ENCODE measurements at places on chromosomes 6 and 20.

DNA sequence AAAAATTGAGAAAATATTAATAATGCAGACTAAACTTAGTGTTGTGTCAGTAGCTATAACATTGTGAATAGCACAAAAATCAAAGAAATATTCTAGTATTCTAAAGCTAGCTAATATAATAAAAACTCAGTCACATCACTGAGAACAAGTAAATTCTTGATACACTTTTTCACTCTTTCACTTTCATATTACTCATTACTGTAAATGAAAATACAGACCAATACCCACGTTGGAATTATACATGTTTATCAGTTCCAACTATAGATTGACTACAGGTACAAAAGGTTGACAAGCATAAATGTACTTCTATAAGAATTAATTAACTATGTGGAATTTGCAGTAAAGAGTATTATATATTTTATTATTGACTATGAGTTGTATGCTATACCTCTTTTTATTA lies 1043.4 kb upstream of the FLRT3 start:
- no peak for DNase-seq

DNA sequence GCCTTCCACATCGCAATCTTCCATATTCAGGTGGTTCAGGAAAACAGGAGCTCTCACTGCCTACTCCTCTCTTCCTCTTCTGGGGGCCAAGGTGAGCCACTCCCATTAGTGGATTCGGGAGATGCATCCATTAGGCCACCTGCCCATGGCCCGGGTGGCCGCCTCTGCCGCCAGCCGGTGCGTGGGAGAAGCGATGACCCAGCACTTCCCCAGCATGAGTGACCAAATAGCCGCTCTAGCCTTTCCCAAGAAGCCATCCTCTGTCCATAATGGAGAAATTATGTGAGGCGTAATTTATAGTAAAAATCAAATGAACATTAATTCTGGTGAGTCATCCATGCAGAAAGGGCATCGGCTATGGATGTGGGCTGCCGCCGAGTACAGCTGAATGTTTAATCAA lies 39.4 kb downstream of the GNAS-AS1 start:
- no peak for DNase-seq

- DNase-seq, result no peak
Observed at GRCh38 chr6:84344005-84344404, 116.6 kb upstream of the CEP162 start.

DNA sequence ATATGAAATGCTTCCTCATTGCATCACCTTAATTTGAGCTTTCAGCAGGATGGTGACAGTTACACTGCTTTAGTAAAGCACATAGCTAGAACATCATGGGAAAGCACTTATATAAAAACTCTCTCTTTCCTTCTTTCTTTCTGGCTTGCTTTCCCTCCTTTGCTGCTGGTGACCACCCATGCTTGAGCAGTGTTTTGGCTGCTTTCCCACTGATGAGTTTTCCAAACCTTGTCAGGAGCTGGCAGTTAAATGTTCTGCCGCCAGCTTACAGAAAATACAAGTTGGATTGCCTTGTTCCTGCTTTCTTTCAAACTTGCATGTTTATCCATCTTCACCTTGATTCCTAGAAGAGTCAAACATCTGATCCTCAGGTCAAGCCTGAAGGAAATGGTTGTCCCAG lies 323.9 kb downstream of the FOXA2 start:
- no peak for DNase-seq

DNA sequence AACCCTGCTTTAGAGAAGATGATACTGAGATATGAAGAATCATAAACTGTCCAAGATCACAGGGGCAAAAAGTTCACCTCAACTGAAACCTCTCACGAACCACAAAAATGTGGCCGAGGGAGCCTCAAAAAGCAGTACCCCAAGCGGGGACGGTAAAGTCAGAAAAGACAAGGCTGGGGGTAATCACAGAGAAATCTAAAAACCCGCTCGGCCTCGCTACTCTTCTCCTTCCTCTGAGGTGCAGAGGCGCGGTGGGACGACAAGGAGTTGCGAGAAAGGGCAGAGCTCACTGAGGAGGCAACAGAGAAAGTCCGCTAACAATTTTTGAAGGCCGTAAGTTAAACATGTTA lies 356 bp upstream of the IRAK1BP1 start:
- DNase-seq, result no peak

DNA sequence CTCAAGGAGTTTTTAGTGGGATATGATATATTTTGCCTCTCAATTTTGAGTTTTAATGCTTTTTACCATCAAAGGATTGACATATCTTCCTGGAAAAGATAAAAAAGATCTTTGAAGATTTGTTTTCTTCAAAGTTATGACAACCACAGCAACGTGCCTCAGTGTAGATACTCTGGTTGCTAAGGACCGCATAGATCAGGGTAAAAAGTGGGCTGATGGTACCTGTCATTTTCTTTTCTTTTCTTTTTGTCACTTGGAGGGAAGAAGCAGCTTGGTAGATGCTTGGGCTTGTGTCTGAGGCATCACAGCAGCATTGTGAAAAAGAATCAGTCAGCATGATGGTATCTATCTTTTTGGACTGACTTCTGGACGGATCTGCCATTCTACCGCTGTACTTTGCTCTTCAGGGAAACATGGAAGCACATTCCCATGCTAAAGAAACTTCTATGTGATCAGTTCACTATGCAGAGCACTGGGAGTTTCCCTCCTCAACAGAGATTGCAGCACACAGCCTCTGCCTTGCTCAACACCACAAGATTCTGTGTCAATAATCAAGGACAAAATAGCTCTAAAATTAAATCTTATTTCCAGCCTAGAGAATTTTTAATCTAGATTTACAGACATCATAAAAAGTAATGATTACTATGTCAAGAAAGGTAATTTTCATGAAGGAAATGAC lies 54.8 kb upstream of the SGK1 start:
- DNase-seq, result peak; percentile 62

- DNase-seq, result no peak
Observed at GRCh38 chr6:17998442-17998841, 11.0 kb upstream of the KIF13A start.

GRCh38 chr20:58835231-58835630 lies 15.5 kb downstream of the GNAS-AS1 start:
- DNase-seq, result no peak

DNA sequence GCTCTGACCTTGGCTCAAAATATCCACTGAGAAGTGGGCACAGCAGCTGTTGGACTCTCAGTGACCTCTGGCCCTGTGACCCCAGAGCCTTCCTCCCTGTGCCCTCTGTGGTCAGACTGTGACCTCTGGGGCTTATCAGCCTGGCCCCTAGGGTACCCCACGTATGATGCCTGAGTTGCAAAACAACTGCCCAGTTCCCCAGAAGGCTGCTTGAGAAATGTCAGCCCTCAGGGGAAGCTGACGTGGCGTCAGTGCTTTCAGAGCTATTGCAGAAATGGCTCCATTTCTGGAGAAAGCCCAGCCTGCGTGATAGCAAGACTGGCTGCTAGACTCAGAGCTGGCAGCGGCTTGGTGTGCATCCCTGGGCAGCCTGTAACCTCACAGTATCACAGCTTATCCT lies 31.5 kb upstream of the TGM2 start:
- DNase-seq, result peak; percentile 18

GRCh38 chr20:10376270-10377075 lies 57.5 kb downstream of the MKKS start:
- no peak for DNase-seq

- DNase-seq, result no peak
Observed at GRCh38 chr6:22113026-22113766, 183.6 kb downstream of the PRL start.

- DNase-seq, result no peak
Observed at GRCh38 chr20:17825252-17825959, 125.6 kb downstream of the BANF2 start.

- DNase-seq, result no peak
Observed at GRCh38 chr6:149128489-149129145, 188.9 kb upstream of the TAB2 start.

GRCh38 chr20:41989935-41990635 lies 371.9 kb upstream of the CHD6 start:
- DNase-seq, result no peak

GRCh38 chr6:21359926-21360325 lies 233.6 kb upstream of the SOX4 start:
- DNase-seq, result no peak

GRCh38 chr6:32105433-32105832 lies 3.7 kb downstream of the TNXB start:
- DNase-seq, result no peak

- no peak for DNase-seq
Observed at GRCh38 chr20:48291896-48292295, 506.6 kb upstream of the SULF2 start.

DNA sequence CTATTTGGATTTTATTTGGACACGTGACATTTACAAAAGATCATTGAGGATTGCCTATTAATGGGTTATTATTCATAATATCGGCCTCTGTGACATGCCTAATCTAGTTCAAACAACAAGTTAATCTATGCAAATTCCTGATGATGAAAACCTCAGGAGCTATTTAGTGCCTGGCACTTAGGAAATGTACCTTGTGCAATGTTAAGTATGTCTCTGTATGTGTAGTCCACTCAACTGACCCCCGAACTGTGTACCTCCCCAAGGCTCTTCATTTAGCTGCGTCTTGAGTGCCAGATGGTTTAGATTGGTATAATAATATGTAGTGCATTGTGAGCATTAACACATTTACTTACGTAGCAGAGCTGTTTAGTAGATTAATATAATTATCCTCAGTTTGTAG lies 6.9 kb downstream of the LAMA2 start:
- DNase-seq, result no peak

- no peak for DNase-seq
Observed at GRCh38 chr6:99165838-99166237, 183.6 kb downstream of the FAXC start.

GRCh38 chr6:88869263-88870020 lies 94.0 kb downstream of the RNGTT start:
- DNase-seq, result no peak

DNA sequence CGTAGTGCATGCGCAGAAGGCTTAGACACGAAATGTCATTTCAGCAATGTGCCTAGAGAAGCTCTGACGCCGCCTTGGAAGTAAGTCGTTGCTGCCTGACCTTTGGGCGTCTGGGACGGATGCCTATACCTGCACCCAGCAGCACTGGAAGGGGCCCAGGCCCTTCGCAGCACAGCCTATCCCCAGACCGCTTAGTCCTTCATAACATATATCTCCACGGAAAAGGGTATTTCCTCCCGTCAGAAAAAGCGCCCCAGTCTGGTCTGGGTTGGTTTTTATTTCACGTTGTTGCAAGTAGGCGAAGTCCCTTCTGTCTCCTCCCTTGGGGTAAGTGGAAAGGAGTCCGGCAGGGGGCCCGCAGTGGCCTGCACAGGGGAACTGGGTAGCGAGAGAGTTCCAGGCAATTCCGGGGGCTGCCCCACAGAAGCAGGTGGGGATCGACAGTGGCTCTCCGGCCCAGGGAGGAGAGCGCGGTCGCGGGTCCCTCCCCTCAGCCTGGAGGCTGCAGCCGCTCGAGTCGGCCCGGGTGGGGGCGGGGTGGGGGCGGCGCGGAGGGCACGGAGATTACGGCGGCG lies 559 bp upstream of the EYA4 start:
- DNase-seq, result no peak

GRCh38 chr6:42275376-42276033 lies 57.8 kb upstream of the MRPS10 start:
- DNase-seq, result no peak

All from left colon (tissue), 2 donors.